Esophagus muscularis mucosa (tissue), 4 donors: ENCODE measurements at places on chromosomes 11 and 22. TPM values are rescaled to one million over a fixed set of nuclear protein-coding genes. Genes with fewer than 3 reads are reported as not detected.
A peak's percentile ranks its signal among the peaks of the same experiment; 100 is the strongest.

DNA sequence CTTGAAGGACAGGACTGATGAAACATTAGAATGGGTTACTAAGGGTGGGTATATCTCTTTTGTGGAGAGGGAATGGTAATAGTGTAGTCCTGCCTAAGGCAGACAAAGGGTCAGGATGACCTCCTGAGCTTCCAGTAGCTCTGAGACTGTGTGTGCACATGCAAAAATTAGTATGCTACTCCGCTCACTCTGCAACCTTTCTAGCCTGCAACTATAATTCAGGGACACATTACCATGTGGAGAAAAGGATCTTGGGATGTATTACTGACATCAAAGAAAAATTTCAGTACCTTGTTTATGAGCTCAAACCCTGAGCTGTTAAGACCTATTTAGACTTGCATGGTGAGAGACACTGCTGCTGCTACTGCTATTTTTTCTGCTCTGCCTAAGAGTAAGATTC is 25.4 kb downstream of the LARGE2 start:
- peak; percentile 10 for DNase-seq

GRCh38 chr11:117827521-117828511 is 3.3 kb upstream of the FXYD2 start:
- no peak for DNase-seq

DNA sequence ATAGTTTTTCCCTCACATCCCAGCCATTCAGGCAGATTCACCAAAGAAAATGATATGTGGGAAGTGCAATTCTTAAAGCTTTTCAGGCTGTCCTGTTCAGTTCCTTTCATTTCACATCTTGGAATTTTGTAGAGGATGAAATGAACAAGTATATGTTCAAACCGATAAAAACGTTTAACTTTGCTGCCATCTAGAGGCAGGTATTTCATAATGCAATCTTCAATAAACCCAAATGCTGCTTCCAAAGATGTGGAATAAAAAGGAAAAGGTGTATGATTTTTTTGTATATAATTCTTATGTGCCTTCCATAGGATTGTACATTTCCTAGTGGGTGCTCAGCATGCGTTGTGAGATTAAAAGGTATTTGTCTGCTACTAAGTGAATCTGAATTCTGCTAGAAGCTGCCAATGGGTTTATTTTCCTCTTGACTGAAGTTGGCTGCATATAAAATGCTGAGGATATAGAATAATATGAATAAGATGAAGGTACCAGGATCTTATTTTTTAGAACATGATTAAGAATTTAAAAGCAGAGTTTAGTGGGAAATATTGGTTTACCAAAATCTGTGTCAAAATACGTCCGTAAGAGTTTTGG is 199.3 kb downstream of the PGR start:
- no peak for DNase-seq

GRCh38 chr11:61546663-61547062 is 34.2 kb downstream of the SYT7 start:
- DNase-seq: no peak

DNA sequence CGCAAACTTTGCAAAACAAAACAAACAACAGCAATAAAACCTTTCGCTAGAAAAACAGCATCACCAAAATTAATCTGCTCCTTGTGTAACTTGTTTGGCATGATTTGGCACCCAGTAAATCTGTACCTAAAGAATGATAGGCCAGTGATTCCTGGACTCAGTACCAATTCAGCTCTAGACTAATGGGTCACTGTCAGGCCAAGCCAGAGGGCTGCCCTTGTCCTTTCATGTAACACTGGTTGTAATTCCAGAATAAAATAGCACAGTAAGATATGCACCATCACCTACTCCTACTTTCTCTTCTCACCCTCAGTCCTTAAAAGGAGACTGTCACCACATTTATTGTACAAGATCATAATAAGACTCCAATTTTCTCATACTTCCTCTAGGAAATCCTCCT is 341.6 kb upstream of the PITPNB start:
- DNase-seq: no peak

DNA sequence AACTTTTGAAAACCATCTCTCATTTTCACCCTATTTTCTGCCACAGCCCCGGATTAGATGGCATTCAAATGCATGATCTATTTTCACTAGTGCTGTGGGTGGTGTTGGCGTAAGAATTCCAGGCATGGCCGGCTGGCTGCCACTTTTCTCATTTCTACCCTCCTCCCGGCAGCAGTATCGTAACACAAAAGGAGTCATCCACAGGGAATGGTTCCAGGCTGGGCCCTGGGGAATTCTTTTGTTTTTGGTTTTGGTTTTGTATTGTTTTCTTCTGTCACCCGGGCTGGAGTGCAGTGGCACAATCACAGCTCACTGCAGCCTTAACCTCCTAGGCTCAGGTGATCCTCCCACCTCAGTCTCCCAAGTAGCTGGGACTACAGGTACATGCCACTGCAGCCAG is 13.8 kb downstream of the JAML start:
- DNase-seq: no peak

- DNase-seq: no peak
Measured at GRCh38 chr11:10625982-10626311, 57.5 kb upstream of the LYVE1 start.

DNA sequence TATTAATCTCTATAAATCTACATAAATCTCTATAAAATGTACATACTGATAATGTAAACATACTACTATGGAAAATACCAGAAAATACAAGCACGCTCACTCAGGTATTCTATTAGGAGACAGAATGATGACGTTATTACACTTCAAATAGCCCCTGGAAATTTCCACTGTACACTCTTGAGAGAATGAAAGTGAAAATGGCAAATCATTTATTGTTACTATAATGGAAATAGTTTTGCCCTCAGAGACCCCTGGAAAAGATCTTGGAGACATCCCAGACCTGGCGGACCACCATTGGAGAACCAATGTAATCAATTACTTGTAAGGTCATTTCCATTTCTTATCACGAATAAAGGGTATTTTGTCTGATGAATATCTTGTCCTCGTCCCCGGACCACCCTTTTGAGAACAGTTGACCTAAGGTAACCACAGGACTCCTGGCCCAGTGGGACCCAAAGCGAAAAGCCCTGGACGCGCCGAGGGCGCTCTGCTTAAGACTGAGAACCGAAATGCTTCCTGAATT is 509 bp upstream of the PRRG4 start:
- DNase-seq: no peak

DNA sequence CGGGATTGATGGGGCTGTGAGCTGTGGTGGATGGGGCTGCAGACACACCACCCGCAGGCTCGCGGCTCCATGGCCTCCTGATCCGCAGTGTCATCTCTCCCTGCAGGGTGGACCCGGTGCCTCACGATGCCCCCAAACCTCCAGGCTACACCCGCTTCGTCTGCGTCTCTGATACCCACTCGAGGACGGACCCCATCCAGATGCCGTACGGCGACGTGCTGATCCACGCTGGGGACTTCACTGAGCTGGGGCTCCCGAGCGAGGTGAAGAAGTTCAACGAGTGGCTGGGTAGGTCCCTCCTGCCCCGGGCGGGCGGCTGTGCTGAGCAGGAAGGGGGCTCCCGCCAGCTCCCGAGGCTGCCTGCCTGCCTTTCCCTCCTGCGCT is 23.1 kb downstream of the MPPED1 start:
- no peak for DNase-seq

DNA sequence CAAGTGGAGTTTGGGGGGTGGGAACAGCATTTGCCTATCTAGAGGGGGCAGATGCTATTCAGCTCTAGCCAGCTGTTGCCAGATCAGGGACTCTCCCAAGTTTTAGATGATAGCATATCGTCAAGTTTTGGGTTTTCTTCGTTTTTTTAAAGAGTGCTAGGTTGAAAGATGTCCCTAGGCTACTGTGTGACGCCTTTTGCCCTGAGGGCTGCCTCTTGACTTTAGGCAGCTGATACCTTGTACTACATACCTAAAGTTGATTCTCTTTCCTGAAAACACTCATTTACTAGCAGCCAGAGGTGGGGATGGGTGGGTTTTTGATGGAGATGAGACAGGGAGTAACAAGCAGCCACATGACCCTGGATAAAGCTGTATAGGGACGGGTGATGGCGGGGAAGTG is 87.1 kb downstream of the ABTB2 start:
- no peak for DNase-seq

GRCh38 chr22:46084943-46085827 is 65.1 kb upstream of the PPARA start:
- no peak for DNase-seq

- DNase-seq: no peak
Measured at GRCh38 chr11:14858404-14858803, 33.6 kb downstream of the CYP2R1 start.

GRCh38 chr22:40157330-40157945 is 20.3 kb upstream of the TNRC6B start:
- peak; percentile 4 for DNase-seq

- DNase-seq: no peak
Measured at GRCh38 chr22:42269432-42270175, 849 bp downstream of the TCF20 start.

GRCh38 chr11:45698777-45699497 is 33.5 kb upstream of the CHST1 start:
- no peak for DNase-seq

DNA sequence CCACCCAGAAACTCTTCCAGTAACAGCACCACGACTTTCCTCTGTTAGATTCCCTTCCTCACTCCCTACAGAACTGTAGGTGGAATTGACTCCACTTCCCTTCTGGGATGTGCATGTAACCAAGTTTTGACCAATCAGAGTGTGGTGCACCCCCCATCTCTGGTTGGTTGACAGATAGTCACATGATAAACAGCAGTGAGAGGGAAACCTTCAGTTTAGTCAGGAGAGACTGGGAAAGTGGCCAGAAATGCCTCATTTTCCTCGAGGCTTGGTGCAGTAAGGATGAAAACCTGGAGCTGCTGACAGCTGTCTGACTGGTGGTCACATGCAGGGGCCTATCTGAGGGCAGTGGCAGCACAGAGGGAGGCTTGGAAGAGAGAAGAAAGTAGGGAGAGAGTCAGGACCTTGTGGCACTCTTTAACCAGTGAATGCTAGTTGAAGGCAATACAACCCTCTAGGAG is 67.3 kb upstream of the GRK3 start:
- no peak for DNase-seq

DNA sequence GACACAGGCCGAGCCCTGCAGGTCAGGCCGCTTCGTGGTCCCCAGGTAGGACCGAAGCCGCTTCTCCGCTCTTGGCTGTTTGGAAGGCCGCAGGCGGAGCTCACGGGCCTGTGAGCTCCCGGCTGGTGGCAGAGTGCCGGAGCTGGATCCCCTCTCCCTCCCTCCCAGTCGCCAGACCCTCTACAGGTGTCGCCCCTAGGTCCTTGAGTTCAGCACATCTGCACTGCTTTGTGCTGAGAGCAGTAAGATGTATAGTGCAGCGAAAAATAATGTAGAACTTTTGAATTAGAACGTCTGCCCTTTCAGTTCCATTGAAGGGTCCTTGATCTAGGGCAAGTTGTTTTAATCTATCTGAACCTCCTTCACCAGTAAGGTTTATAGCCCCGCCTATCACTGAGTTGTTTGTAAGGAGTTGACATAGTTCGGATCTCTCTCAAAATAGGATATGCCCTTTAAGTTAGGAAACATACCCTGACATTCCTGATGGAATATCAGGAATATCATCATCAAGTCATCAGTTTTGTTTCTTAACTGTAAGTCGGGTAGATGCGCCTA is 419 bp downstream of the ANKRD49 start:
- DNase-seq: no peak

DNA sequence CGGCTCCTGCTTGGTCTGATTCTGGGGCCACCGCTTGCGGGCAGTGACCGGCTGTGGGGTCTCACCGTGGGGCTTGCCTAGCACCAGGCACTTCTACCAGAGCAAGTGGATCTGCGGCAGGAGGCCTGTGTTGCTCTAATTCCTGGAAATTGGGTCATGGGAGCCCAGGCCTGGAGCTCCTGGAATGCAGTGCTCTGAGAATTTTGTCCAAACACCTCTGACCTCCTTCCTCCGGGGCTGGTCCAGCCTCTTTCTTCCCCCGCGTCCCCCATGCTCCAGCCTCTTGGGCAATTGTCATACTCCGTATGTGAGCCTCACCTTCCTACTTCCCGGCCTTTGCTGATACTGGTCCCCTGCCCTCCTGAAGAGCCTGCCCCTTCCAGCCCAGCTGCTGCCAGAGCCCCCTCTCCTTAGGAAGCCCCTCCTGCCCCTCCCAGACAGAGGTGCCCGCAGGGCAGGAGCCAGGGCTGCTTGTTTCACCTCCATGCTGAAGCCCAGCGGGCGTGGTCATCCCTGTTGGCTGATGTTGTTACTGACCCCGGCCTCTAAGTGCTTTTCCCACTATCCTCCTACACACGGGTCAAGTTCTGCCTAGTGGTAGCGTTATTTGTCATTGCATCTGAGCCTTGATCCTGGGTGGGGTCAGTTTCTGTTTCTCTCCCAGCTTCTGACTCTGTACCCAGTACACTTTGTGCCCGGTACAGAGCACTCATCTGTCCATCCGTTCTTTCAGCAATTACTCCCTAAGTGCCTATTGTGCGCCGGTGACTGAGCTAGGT is 9.6 kb downstream of the MGAT3 start:
- no peak for DNase-seq

GRCh38 chr11:74460481-74461154 is 6.7 kb downstream of the KCNE3 start:
- no peak for DNase-seq

DNA sequence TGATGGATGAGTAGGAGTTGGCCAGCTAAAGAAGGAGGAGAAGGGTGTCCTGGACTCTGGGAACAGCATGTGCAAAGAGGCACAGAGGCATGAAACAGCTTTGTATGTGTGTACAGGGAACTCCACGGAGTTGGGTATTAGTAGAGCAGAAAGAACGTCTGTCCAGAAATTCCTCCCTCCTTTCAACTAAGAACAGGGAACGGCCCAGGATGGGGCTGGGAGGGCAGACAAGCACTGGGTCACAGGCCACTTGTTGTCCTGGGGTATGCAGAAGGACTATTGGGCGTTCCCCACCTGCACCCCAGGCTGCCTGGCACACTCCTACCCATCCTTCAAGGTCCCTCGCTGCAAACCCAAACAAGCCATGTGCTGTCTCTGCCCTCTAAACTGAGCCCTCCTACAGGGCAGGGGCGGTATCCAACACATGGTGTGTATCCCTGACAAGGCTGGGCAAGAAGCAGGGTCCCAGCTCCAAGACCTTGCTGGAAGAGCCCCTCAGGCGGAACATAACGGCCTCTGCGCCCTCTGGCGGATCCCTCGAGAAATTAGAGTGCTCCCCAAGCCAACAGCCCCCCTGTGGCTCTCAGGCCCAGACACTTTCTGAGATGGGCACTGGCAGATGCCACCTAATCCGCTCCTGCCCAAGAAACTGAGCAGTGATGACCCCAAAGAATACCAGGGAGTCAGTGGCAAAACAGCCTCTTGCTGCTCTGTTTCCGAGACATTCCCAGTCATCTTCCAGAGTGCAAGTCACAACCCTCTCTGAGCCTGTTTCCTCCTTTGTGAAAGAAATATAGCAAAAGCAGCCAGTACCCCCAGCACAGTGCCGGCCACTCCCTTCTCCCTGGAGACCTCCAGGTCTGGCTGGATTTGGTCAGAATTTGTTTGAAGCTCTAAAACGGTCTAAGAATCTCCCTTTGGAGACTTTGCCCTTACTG is 1.6 kb upstream of the ELFN2 start:
- no peak for DNase-seq

- DNase-seq: no peak
Measured at GRCh38 chr11:70885281-70886231, 366.8 kb downstream of the SHANK2 start.

Gene NOX4
- 3.4 TPM for total RNA-seq

Gene ABTB2
- total RNA-seq: 6.6 TPM

Gene GAL3ST1
- 3.2 TPM for total RNA-seq

Gene HBE1
- not detected for total RNA-seq

Gene LUZP2
- total RNA-seq: 0.19 TPM

Gene OR52I1
- not detected for total RNA-seq

Gene ST14
- total RNA-seq: 2.3 TPM

Gene BIK
- not detected for total RNA-seq

Gene LRRC4C
- 1.2 TPM for total RNA-seq

Gene MS4A15
- total RNA-seq: 0.40 TPM

Gene SMC1B
- not detected for total RNA-seq

Gene IGSF22
- 0.17 TPM for total RNA-seq
